Astrocyte (in vitro differentiated cells and primary cell): ENCODE measurements at places on chromosomes 5 and 9. TPM values are rescaled to one million over a fixed set of nuclear protein-coding genes. Genes with fewer than 3 reads are reported as not detected.

- peak; percentile 48 for DNase-seq
Observed at GRCh38 chr5:75055727-75056144, 3.4 kb upstream of the GCNT4 start.

DNA sequence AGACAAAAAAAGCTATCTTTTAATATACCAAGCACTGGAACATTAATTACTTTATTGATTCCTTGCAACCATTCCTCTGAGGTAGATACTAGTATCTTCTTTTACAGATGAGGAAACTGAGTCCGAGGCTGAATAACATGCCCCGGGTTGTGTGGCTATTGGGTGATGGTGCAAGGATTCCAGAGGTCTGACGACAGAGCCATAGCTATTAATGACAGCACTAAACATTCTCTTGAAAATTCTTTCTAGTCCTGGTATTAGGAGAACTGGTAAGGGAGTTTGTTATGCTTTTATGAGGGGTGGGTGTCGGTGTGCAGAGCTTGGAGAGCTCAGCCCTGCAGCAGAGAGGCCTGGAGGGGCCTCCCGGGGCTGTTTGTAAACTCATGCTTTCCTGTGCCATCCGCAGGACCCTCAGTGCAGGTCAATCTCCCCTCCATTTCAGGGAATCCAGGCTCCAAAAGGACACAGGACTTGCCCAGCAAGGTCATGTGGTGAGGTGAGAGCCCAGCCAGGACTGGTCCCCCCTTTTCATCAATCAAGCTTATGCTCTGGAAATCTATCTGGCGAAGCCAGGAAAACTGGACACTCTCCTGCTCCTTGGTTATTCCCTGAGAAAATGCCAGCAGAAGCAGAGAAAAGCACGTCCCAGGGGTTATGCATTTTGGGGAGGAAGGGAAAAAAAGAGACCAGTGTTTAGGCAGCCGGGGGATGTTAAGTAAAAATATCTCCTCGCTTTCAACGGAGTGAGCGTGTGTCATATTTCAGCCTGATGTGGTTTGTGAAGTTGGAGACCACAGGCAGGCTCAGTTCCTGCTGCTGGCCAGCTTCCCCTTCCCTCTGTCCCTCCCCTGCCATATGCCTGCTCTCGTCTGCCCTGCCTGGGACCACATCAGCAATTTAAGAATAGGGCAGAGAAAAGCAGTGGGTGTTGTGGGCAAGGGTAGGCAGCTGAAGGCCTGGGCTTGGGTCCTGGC is 3.7 kb downstream of the GSN start:
- DNase-seq = peak; percentile 88

DNA sequence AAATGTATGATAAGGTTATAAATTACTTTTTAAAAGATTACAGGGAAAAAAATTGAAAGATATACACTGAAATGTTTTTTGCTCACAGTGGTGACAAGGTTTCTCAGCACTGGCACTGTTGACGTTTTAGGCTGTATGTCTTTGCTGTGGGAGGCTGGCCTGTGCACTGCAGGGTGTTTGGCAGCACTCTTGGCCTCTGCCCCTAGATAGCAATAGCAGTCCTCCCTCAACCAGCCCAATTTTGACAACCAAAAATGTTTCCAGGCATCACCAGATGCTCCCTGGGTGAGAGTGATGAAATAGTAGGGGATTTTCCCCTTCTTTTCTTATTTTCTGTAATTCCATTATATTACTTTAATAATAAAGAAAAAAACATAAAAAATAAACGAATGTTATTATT is 3.3 kb downstream of the CD274 start:
- no peak for DNase-seq

DNA sequence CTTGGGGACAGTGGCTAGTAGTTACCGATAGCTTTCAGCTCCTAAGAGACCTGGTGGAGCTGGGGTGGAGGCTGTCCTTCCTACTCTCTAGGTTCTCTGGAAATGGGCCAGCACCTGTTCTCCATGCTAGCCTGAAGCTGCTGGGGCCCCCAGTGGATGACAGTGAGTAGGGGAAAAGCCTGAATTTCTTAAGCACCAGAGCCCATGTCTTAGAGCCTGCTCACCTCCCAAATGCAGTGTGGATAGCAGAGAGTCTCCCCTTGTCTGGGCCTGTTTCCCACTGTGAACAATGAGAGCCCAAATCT is 105.8 kb downstream of the DAB2IP start:
- no peak for DNase-seq

DNA sequence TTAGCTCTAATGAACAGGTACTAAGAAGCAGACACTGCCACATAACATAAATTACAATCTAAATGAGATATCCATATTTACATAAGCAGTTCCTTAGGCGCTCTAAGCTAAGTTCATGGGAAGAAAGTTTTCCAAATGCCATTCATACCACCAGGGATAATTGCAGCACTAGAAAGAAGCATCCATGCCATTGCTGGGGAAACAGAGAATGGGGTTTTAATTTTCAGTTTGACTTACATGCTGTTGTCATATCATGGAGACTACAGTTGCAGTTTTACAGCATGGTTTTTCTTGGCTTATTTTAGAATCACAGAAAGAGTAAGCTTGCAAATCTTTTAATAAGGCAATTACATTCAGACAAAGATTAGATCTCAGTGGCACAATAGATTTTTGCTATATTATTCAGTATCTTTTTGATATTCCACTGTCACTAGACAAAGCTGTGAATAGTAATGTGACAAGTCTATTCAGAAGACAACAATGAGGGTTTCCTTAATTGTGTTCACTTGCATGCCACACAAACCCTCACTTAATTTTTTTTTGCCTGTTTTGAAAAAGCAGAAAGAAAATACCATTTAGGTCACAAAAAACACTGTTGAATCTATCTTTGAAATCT is 108.4 kb upstream of the ELAVL2 start:
- DNase-seq = no peak

- DNase-seq = no peak
Observed at GRCh38 chr9:19926774-19927173, 137.9 kb upstream of the SLC24A2 start.

DNA sequence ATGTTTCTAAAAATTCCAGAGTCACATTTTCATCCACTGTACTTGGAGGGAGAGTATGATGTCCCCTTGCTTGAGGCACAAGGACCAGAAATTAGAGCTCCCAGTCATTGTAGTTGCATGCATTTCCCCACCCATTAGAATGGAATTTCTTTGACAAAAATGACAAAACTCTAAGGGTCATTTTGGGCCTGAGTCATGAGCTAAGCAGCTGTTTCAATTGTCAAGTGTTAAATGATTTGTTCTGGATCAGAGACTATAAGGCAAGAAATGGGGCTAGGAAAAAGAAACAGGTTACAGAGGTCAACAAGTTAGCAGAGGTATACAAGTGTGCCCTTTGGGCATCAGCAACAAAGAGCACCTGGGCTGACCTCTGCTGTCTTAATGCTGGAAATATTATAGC is 131.2 kb upstream of the IQGAP2 start:
- DNase-seq = no peak

GRCh38 chr5:108345541-108346171 is 36.2 kb downstream of the FBXL17 start:
- DNase-seq = peak; percentile 24

- DNase-seq = peak; percentile 34
Observed at GRCh38 chr5:33230467-33231078, 210.2 kb upstream of the TARS1 start.

GRCh38 chr5:176659860-176660461 is 12.7 kb downstream of the TSPAN17 start:
- DNase-seq = no peak

DNA sequence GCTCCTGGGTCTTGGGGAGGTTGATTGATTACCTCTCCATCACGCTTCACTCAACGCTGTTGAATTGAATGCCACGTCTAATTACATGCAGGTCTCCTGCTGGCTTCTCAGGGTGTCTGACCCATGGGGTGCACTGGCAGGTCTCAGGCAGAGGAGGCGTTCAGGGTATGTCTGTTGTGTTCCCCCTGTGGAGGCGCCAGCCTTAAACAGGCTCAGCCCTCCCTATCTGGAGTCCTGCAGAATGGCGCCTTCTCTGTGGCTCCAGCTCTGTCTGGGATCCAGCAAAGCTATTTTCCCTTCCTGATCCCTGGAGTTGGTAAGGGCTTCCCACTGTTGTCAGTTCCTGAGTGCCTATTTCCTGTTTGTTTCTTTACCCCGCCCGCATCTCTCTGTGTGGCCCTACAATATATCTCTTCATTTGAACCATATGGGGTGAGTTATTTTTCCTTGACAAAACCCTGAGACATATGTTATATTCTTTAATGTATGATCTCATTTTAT is 150.0 kb downstream of the NTRK2 start:
- no peak for DNase-seq

DNA sequence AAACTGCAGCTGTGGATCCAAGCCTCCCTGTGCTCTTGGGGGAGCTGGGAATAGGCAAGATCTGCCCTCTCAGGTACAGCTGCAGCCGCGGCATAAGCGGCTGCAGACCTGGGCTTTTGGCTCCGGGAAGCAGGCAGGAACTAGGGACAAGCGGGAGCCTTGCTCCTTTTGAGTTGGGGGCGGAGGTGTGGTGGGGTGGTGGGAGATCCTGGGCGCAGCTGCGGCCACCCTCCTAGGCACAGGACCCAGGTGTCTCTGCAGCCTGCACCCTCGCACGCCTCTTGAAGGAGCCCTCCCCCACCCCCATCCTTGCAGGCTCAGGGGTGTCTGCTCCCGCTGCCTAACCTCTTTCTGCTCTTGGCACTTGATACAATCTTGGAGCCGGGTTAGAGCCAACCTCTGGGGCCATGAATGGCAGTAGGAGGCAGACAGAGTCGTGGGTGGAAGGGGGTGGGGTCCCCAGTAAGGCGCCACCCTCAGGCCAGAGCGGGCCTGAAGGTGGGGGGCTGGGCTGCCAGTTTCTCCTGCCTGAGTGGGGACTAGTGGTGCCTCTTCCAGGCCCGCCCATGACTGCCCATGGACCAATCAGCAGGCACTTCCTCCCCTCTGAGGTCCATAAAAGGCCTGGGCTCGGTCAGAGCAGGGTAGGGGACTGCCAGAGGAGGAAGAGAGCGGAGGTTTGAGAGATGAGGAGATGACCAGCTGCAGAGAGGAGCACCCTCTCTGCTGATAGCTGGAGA is 267.6 kb upstream of the TNC start:
- no peak for DNase-seq

GRCh38 chr5:34550964-34551363 is 105.2 kb upstream of the RAI14 start:
- no peak for DNase-seq

- DNase-seq = no peak
Observed at GRCh38 chr5:151581347-151581746, 9.8 kb downstream of the FAT2 start.

DNA sequence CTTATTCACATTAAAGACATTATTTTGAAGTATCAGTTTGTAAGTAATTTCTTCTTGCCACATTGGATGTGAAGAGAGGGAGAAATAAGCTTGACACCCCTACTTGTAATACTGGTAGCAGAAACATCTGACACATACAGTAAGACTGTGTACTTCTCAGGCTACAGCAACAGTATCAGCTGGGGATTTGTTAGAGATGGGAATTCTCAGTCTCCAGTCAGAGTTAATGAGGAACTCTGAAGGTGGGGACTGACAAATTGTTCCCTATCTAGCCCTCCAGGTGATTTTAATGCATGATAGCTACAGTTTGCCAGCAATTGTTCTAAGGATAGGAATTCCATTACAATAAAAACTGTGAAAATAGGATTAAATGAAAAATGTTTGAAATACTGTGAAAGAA is 524.8 kb downstream of the PRR16 start:
- no peak for DNase-seq

DNA sequence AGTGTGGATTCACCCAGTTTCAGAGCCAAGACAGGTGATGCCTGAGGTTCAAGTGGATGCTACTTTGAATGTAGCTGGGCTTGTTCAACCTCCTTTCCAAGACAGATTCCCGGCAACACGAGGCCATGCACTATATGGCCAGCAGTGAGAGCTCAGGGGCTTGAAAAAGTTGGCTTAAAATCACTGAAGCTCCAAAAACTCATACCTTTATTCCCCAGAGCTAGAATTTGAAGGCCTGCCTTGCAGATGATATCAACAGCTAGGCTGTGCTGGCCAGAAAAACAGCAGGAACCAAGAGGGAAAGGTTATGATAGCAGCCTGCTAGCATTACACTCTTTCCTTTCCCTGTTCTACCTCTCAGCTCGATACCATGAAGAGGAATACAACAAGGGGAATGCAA is 120.2 kb upstream of the DAB2 start:
- DNase-seq = no peak

- DNase-seq = no peak
Observed at GRCh38 chr9:79073201-79073600, 498.6 kb upstream of the TLE4 start.

Gene STC2
- total RNA-seq = 164 and 206 TPM in 2 replicates

- no peak for DNase-seq
Observed at GRCh38 chr5:40652441-40653220, 27.1 kb upstream of the PTGER4 start.

- DNase-seq = no peak
Observed at GRCh38 chr5:7087719-7088297, 308.1 kb upstream of the ADCY2 start.

Gene PCDHA4
- total RNA-seq = 9.5 and 9.6 TPM in 2 replicates

- DNase-seq = peak; percentile 38
Observed at GRCh38 chr9:33287087-33287490, 3.2 kb upstream of the NFX1 start.

Gene SCGB3A2
- total RNA-seq = 0.59 and 0.82 TPM in 2 replicates

GRCh38 chr5:180832638-180833068 is 28.4 kb downstream of the ZFP62 start:
- DNase-seq = no peak

- DNase-seq = no peak
Observed at GRCh38 chr5:17619354-17619753, 9.2 kb downstream of the TAF11L12 start.

DNA sequence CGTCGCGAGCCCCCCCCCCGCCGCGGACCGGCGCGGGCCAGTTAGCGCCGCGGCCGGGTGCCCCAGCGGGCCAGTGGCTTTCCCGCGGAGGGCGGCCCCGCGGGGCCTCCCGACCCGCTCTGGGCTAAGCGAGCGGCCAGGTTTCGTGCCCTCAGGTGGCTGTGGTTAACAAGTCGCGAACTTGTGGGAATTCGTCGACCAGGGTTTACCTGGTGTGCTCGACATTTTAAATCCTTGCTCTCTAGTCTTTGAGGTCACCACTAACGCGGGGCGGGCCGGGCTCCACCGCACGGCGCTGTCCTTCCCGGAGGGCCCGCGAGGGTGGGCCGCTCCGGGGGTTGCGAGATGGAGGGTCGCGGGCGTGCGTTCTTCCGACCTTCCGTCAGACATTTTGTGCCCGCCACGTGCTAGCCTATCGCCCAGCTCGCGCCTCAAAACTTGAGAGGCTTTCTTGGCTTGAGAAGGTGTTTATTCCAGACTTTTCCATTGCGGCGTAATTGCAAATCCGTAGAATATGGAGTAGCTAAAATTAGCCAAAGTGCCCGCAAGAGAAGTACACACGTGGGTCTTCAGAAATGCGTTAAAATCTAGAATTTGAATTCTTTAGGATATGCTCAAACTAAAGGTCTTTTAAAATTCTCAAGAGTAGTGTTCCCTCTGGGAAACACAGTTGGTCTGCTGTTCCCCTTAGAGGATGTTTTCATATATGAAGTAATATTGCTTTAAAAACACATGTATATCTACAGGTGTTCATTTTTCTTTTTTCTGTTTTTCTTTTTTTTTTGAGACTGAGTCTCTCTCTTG is 2.1 kb downstream of the ANP32B start:
- DNase-seq = no peak

Gene CARD9
- 2.7 and 4.2 TPM in 2 replicates for total RNA-seq

Gene ZCCHC10
- 27.9 and 29.1 TPM in 2 replicates for total RNA-seq
